ENCODE measurements at places on chromosomes 5 and 9.

DNA sequence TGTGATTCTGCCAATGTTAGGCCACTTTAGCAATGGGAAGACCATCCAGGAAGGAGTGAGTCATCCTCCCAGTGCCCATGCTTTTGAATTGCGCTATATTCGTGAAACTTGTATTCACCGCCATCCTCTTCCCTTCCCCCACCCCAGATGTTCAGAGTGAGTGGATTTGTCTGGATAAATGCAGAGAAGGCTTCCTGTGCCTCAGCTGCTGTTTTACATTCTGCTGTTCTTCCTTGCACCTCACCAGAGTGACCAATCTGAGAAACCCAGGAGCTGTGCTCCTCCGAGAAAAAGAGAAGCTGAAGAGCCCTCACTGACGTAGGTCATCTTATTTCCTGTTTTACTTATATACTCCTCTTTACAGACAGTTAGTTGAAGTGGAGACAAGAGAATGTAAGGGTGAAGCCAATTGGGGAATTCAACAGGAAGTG, 24.6 kb upstream of the SVEP1 start:
- DNase-seq: no peak

GRCh38 chr9:35729700-35730485, 2.1 kb downstream of the TLN1 start:
- DNase-seq: no peak

GRCh38 chr5:153783362-153783658, 255.4 kb downstream of the FAM114A2 start:
- DNase-seq: no peak

DNA sequence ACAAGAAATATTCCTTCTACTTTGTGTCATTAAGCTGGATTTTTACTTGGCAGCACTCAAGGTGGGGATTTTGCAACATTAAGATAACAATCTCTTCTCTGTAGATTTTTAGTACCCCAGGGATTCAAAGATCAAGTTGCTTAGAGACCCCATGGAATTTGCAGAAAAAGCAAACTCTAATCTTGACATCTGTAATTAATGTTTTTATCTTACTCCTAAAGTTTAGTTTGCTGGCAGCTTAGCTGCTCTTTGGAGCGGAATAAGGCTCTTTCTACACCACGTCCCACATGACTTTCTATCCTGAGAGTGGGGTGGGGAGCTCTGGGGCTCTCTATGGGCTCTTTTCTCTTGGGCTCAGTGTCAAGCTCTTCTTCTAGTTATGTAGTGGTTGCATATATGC, 21.7 kb upstream of the SPDL1 start:
- DNase-seq: no peak
